Dermis microvascular lymphatic vessel endothelial cell (primary cell): ENCODE measurements at places on chromosomes 1 and 21. TPM values are rescaled to one million over a fixed set of nuclear protein-coding genes. Genes with fewer than 3 reads are reported as not detected.

- DNase-seq: no peak
These were observed 84.9 kb upstream of the ARHGEF16 start for GRCh38 chr1:3369446-3370076.

The EXO1 gene
- total RNA-seq: 3.0 and 8.0 TPM in 2 replicates

DNA sequence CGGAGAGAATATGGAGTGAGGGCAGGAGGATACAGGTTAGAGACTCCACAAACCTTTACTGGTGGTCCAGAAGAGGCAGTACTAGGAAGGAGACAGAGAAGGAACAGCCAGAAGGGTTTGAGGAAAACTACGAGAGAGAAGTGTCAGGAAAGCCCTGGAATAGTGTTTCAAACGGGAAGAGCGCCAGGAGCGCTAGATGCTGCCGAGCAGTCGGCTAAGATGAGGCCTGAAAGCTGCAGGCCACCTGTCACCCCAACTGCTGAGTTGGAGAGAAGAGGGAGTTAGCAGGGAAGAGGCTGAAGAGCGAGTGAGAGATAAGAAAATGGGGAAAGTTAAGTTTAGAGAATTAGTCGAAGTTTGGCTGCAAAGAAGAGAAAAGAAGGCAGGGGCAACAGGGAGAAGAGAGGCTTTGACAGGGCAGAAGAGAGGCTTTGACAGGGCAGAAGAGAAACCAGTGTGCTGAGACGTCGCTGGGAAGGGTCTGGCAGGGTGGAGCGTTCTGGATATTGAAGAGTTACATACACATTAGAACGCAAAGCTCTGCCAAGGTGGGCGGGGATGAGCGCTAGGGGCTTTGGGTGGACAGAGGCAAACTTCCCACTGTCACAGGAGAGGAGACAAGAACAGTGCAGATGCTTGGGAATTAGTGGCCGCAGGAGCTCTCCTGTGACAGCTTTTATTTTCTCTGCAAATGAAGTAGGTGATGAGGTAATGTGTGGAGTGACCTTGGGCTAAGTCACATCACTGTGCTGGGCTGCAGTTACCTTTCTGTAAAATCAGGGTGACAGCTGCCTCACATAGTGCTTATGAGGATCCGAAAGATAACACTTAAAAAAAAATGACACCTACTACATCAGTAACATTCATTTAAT, 31.2 kb downstream of the PCSK9 start:
- DNase-seq: no peak

The RNASEL gene
- total RNA-seq: 0.25 and 0.39 TPM in 2 replicates

DNA sequence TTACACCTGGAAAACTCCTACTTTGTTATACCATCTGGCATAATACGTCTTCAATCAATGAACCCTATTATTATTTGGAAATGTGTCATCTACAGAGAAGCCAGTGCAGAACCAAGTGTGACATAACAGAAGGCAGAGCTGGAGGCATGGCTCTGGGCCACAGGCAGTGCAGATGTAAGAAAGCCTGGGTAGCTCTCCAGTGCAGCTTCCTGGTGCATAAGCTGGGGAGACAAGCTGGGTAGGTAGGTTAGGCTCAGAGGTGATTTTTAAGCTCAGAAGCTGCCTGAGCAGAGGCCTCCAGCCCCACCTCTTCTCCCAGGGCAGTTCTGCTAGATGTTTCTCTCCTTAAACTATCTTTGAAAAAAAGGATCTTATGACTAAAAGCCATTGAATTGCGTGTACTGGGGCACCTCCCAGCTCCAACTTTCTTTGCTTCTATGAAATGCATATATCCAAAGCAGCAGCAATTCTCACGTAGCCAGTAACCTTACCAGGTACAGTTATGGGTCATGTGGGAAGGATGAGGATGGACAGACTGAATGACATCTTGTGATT, 30.7 kb downstream of the AKNAD1 start:
- DNase-seq: no peak

The RGS2 gene
- 2.3 and 4.2 TPM in 2 replicates for total RNA-seq

The AMY2A gene
- total RNA-seq: under 0.01 TPM in 1 of 2 replicates, not detected in the other

GRCh38 chr1:230828421-230828820, 39.9 kb downstream of the C1orf198 start:
- no peak for DNase-seq

DNA sequence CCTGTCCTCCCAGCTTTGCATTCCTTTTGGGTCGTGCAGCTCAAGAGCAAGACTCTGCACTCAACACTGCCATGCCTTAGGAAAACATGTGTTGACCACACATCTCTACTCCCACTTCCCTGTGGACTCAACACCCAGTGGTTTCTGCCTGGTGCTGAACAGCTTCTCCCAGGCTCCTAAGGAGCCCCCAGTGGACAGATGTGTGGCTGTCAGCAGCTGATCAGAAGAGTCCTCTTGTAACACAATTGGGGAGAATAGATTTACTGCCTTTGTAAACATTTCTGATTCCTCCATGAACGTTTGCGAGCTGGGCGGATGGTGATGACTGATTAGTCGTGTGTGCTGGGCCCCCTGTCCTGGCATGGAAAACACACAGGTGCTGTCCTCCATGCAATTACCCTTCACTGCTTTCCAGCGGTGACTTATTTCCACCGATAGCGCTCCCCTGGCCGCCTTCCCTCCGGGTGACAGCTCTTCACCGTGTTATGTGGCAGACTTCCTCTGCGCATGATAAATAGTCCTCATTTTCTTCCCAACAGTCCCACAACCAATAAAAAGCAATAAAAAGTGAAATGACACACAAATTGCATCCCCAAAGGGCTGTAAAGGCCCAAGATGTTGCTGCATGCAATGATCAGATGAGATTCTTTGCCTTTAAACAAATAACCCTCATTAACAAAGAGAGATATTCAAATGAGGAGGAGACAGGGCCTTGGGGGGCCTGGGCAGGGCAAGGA, 249.4 kb upstream of the AJAP1 start:
- DNase-seq: no peak

The CLCNKA gene
- not detected in 2 replicates for total RNA-seq

DNA sequence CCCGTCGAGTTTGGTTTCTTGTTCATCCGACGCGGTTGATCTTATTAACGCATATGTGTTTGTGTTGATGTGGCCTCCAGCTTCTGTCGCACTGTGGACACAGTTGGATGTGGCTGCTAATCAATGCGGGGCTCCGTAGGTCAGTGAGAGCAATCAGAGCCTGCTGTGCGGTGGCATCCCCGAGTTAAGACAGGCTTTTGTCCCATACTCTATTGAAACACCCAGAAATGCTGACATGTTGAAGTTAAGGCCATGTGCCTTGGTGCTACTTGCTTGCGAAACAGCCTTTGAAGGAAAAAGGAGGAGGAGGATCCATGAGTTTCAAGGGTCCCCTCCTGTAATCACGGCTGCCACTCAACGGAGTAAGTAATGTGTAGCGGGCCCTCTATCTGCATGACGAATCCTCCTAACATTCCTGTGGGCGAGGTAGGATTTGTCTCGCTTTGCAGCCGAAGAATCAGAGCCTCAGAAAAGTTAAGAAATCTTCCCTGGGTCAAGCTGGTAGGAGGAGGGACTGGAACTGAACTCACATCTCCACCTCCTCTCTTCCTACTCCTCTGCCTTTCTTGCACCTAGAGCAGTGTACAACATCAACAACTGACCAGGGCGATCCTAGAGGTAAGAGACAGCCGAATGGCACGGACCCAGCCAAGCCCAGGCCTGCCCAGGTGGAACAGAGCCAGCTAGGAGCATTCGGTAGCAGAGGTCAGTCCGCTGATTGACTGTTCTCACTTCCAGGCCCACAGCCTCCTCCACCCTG, 19.5 kb downstream of the PDE9A start:
- DNase-seq: no peak

DNA sequence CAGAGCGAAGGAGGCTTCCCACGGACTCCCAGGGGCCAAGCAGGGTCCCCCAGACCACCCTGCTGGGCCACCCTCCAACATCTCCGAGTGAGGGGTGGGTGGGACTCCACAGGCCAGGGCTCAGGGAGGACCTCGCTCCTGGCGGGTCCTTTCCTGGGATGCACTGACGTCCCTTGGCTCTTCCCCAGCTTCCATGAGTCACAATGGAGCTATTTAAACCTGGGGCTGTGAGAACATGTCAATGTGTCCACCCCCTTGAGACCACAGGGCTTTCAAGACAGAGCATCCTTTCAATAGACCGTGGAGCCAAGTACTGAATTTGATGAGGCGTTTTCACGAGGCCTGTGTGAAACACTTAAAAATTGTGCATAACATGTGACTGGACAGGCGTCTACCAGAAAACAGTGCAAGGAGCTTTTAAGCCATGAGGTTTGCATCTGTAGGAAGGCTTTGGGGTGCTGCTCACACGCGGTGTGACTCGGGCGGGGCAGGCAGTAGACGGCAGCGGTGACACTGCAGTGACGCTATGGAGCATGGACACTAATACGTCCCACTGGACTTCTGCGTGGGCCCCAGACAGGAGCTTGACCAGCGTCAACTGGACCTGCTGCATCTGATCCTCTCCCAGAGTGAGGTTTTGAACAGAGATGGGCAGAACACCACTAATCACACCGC, 24.1 kb upstream of the NPHP4 start:
- no peak for DNase-seq

- DNase-seq: no peak
These were observed 197.5 kb upstream of the ST6GALNAC5 start for GRCh38 chr1:76669624-76670315.

DNA sequence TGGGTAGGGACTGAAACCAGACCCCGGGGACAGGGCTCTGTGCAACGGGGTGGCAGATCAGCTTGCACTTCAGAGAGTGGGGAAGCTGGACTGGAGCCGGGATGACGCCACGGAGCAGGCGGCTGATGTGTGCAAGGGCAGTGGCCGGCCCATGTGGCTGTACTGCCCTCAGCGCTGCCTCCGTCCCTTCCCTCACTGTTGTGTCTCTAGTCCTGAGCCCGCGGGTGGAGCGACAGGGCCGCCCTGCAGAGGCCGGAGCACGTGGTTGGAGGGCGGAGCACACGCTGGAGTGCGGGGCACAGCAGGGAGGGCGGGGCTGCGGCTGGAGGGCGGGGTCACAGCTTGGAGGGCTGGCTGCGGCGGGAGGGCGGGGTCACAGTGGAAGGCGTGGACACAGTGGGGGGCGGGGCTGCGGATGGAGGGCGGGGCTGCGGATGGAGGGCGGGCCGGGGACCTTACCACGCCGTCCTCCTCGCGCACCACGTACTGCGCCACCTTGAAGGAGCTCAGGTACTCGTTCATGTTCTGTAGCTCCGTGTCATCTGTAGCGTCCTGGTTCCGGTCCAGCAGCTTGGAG, 52.4 kb downstream of the CHD5 start:
- peak; percentile 70 for DNase-seq
